ENCODE measurements at places on chromosomes 5 and 9.

GRCh38 chr9:76562511-76562911 is 103.5 kb downstream of the GCNT1 start:
- peak; percentile 37 for DNase-seq

DNA sequence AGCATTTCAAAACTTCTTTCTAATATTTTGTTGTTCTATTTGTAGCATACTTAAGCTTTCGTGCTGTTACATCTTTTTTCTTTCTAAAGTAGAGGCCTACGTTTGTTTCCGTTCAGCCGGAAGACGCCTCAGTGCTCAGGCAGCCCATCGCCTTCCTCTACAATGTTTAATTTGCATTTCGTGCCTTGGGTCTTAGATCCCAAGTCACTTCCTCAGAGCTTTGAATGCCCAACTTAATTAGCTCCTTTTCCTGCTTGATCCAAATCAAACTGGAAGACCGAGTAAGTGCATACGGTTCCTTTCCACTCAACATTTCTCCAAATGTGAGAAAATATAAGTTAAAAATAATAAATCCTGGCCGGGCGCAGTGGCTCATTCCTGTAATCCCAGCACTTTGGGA is 43.2 kb downstream of the MRPL36 start:
- no peak for DNase-seq

- DNase-seq = peak; percentile 47
Measured at GRCh38 chr5:98050583-98050982, 722.9 kb upstream of the RGMB start.

- no peak for DNase-seq
Measured at GRCh38 chr9:16370647-16371046, 499.8 kb downstream of the BNC2 start.

GRCh38 chr9:132978451-132979131 is at the start of gene GFI1B:
TSS of gene GFI1B (plus strand) at chr9:132978694. CDS start at chr9:132986679, 7,985 bp downstream.
- no peak for DNase-seq

GRCh38 chr9:129482521-129483414 is 138.1 kb downstream of the C9orf50 start:
- peak; percentile 91 for DNase-seq

GRCh38 chr9:94449486-94449885 is 105.4 kb upstream of the PCAT7 start:
- DNase-seq = no peak

DNA sequence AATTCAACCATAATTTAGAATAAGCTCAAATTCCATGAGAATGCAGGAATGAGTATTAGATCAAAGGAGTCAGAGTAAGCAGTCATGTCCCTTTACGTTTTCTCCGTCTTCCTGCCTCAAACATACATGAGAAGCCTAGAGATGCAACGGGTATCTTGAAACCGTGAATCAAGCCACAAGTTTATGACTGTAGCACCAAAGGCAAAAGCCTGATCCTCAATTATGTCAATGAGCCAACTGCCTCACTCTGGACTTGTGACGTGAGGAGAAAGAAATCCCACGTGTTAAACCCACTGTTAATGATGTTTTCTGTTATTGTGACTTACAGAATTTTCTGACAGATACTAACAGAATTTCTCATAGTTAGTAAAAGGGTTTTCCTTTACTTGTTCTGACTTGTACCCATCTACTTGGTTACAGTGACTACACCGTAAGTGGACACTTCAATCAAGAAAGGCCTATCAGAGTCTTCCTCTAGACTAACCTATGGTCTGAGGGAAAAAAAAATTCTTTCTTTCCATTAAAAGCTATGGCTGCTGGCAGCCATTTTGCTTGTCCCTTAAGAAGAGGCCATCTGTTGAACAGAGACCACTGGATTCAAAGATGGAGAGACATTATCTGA is 35.3 kb upstream of the HK3 start:
- DNase-seq = no peak

DNA sequence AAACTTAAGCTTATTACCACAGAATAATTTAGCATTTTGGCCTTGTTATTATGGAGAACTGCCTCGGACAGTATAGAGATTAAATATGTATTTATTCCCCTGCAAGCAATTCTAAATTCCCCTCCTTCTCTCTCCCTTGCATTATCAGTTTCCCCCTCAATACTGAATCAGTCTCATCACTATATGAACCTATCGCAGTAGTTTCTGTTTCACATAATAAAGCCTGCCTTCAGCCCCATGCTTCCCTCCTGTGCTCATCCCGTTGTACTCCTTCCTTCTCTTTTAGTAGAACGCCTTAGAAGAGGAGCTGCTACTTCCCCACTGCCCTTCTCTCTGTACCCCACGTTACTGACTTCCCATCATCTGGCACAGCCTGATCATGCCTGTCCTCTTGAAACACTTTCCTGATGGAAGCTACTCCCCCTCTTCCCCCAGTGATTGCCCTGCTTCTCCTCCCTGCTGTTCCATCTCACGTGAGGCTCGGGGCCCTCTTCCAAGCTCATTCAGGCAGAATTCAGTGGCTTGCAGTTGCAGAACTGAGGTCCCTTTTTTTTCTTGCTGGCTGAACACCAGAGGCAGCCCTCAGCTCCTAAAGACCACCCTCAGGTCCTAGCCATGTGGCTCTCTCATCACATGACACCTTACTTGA is 93.4 kb downstream of the PPIC start:
- DNase-seq = no peak
